ENCODE measurements at places on chromosomes 11 and 22.

- no peak overlapping the region for H3K27ac ChIP-seq
- peaks cover 27% of the 10 kb centered on the region for H3K4me1 ChIP-seq
- DNase-seq: peak; percentile 86
- no peaks in the 10 kb centered on the region for H3K36me3 ChIP-seq
- H3K27me3 ChIP-seq: no peaks in the 10 kb centered on the region
Measured at GRCh38 chr11:57484141-57484710, 23.9 kb downstream of the RTN4RL2 start.

GRCh38 chr11:113475160-113475761 is at the start of gene DRD2:
TSS of gene DRD2 (minus strand) at chr11:113475398. CDS start at chr11:113424651, 50,747 bp downstream.
- no peaks in the 10 kb centered on the region for H3K36me3 ChIP-seq
- H3K27ac ChIP-seq: no peak within 1 kb of the TSS
- DNase-seq: no peak
- peaks cover 4% of the 10 kb centered on the region for H3K4me1 ChIP-seq

- DNase-seq: no peak
- no peaks in the 10 kb centered on the region for H3K27me3 ChIP-seq
- H3K4me1 ChIP-seq: peaks cover 11% of the 10 kb centered on the region
- H3K27ac ChIP-seq: no peak overlapping the region
Measured at GRCh38 chr11:12043959-12044791, 35.7 kb upstream of the DKK3 start.

- H3K4me3 ChIP-seq: no peak overlapping the region
- H3K4me1 ChIP-seq: peaks cover 6% of the 10 kb centered on the region
- H3K36me3 ChIP-seq: no peaks in the 10 kb centered on the region
- no peak for DNase-seq
Measured at GRCh38 chr22:22446517-22446916, 62.0 kb downstream of the ZNF280B start.

- H3K4me3 ChIP-seq: no peak overlapping the region
- DNase-seq: no peak
- peaks cover 46% of the 10 kb centered on the region for H3K36me3 ChIP-seq
- no peak overlapping the region for H3K27ac ChIP-seq
- H3K4me1 ChIP-seq: no peaks in the 10 kb centered on the region
- no peaks in the 10 kb centered on the region for H3K27me3 ChIP-seq
Measured at GRCh38 chr11:74141241-74141695, 29.5 kb downstream of the C2CD3 start.

DNA sequence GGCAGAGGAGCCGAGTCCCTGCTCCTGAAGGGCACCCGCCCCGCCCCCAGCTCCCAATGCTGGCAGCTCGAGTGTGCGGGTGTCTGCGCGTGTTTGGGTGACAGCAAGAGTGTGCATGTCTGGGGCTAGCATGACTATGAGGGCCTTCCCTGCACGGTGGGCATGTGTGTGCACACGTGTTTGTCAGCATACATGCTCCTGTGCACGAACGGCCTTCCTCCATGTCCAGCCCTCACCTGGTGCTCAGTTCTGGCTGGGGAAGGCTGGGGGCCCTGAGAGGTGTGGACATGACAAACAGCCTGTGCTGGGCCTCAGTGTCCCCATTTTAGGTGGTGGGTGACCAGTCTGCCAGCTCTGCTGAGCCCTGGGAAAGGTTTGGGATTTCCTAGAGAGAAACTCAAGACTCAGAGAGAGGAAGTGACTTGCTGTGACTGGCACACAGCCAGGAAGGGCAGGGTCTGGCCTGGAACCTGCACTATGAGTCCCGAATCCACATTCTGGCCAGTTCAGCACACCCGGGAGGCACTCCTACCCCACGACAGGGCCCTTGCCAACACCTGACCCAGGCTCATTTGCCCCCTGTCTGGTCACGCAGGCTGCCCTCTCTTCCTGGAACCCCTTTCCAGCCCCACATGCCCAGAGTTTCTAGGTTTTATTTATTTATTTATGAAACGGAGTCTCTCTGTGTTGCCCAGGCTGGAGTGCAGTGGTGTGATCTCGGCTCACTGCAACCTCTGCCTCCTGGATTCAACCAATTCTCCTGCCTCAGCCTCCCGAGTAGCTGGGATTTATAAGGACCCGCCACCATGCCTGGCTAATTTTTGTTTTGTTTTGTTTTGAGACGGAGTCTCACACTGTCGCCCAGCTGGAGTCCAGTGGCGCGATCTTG is 3.3 kb upstream of the SHISA8 start:
- H3K4me3 ChIP-seq: no peak overlapping the region
- H3K36me3 ChIP-seq: no peaks in the 10 kb centered on the region
- DNase-seq: peak; percentile 88
- peak overlapping the region; percentile 87 for H3K27ac ChIP-seq
- peaks cover 65% of the 10 kb centered on the region for H3K27me3 ChIP-seq

- no peak overlapping the region for H3K4me3 ChIP-seq
- no peaks in the 10 kb centered on the region for H3K36me3 ChIP-seq
- no peak for DNase-seq
- no peaks in the 10 kb centered on the region for H3K4me1 ChIP-seq
- no peaks in the 10 kb centered on the region for H3K27me3 ChIP-seq
Measured at GRCh38 chr11:82216927-82217570, 516.6 kb downstream of the FAM181B start.

GRCh38 chr11:66637557-66638176 is 836 bp upstream of the RBM4 start:
- H3K36me3 ChIP-seq: peaks cover 27% of the 10 kb centered on the region
- peaks cover 65% of the 10 kb centered on the region for H3K4me1 ChIP-seq
- H3K27me3 ChIP-seq: no peaks in the 10 kb centered on the region
- H3K4me3 ChIP-seq: peak overlapping the region; percentile 94
- peak overlapping the region; percentile 91 for H3K27ac ChIP-seq

DNA sequence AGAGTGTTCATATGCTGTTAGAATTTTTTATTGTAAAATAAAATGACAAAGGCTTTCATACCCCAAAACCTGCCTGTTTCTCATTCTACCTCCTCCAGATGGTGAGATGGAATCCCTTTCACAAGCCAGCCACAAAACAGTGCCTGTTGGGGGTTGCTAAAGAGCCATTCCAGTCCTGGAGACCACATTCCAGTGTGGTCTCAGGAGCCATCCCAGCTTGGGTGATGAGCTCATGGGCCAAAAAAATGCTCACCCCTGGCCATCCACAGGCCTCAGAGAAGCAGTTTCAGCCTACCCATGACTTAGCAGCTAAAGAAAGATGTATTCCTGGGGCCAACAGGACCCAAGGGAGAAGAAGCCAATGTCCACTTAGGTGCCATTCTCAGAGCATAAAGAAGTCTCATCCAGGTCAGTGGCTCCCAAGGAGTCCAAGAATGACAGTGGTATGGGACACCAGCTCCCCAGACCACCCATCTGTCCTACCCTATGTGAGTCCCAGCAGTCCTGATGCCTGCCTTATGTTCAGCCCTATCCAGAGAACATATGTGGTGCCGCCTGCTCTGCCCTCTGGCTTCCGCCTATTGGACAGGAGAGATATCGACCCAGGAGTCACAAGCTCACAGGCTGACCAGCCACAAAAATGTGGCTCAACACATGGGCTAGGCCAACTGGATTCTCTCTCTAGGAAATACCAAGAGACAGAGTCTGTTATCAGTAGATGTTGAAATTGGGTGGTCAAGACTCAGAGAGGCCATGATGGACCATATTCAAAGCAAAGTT is 26.4 kb downstream of the C11orf91 start:
- no peaks in the 10 kb centered on the region for H3K36me3 ChIP-seq
- no peak overlapping the region for H3K4me3 ChIP-seq
- H3K4me1 ChIP-seq: no peaks in the 10 kb centered on the region
- no peak overlapping the region for H3K27ac ChIP-seq

- H3K4me1 ChIP-seq: peaks cover 76% of the 10 kb centered on the region
- DNase-seq: peak; percentile 90
- H3K36me3 ChIP-seq: no peaks in the 10 kb centered on the region
- peak overlapping the region; percentile 29 for H3K4me3 ChIP-seq
- H3K27me3 ChIP-seq: no peaks in the 10 kb centered on the region
Measured at GRCh38 chr11:829176-829846, 1.6 kb downstream of the CRACR2B start.

DNA sequence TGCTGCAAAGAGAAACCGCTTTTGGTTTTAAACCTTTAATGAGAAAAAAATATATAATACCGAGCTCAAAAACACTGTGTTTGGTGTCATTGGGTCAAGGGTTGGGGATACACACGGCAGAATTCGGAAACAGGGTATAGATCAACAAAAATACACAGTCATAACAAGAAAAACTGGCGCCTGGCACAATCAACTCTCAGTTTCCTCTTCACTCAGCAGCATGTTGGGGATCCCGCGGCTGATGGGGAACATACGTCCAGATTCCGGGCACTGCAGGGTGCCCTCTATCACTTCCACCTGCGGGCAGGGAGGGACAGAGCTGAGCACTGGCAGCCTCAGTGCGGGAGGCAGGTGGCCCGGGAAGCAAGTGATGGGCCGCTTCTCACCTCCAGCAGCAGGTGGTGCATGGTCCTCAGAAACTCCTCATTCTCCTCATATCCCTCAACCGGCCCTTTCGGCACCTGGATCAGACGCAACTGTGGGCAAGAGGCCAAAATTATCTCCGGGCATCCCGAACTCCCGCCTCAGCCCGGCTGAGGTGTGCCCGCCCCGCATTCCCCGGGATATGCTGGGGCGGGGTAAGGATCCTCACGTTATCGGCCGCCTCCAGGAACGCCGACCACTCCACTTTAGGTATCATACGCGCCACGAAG is 561 bp downstream of the TRMT112 start:
- peak overlapping the region; percentile 99 for H3K27ac ChIP-seq
- H3K27me3 ChIP-seq: no peaks in the 10 kb centered on the region
- peaks cover 16% of the 10 kb centered on the region for H3K4me1 ChIP-seq
- no peak for DNase-seq

- no peaks in the 10 kb centered on the region for H3K36me3 ChIP-seq
- H3K27ac ChIP-seq: no peak overlapping the region
- no peak for DNase-seq
- H3K27me3 ChIP-seq: peaks cover 16% of the 10 kb centered on the region
- H3K4me3 ChIP-seq: peak overlapping the region; percentile 64
- no peaks in the 10 kb centered on the region for H3K4me1 ChIP-seq
Measured at GRCh38 chr11:12675951-12676711, 1.9 kb downstream of the TEAD1 start.

DNA sequence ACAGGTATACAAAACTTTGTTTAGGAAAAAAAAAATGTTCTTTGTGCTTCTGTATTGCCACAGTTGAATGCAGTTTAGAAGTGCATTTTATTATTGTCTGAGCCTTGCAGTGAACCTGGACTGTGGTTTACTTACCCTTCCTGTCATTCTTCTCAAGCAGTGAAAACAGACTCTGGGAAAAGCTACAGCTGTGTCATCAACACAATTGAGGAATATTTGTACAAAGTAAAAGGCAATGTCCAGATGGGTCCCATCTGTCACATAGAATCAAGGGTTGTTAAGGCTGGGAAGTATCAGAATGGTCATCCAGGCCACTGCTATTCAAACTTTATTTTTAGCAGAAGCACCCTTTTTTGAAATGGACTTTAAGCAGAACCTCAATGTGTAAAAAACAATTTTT is 73.3 kb downstream of the TRIM44 start:
- no peak overlapping the region for H3K27ac ChIP-seq
- peaks cover 83% of the 10 kb centered on the region for H3K36me3 ChIP-seq
- H3K27me3 ChIP-seq: no peaks in the 10 kb centered on the region
- no peak for DNase-seq
- no peak overlapping the region for H3K4me3 ChIP-seq

- no peak overlapping the region for H3K27ac ChIP-seq
- no peaks in the 10 kb centered on the region for H3K4me1 ChIP-seq
- DNase-seq: peak; percentile 24
- peaks cover 8% of the 10 kb centered on the region for H3K27me3 ChIP-seq
- no peaks in the 10 kb centered on the region for H3K36me3 ChIP-seq
Measured at GRCh38 chr22:23555118-23555517, 25.0 kb downstream of the IGLL1 start.

- no peaks in the 10 kb centered on the region for H3K4me1 ChIP-seq
- no peak for DNase-seq
- no peaks in the 10 kb centered on the region for H3K36me3 ChIP-seq
- no peak overlapping the region for H3K4me3 ChIP-seq
- H3K27ac ChIP-seq: no peak overlapping the region
Measured at GRCh38 chr11:97092823-97093222, 703.0 kb downstream of the JRKL start.

DNA sequence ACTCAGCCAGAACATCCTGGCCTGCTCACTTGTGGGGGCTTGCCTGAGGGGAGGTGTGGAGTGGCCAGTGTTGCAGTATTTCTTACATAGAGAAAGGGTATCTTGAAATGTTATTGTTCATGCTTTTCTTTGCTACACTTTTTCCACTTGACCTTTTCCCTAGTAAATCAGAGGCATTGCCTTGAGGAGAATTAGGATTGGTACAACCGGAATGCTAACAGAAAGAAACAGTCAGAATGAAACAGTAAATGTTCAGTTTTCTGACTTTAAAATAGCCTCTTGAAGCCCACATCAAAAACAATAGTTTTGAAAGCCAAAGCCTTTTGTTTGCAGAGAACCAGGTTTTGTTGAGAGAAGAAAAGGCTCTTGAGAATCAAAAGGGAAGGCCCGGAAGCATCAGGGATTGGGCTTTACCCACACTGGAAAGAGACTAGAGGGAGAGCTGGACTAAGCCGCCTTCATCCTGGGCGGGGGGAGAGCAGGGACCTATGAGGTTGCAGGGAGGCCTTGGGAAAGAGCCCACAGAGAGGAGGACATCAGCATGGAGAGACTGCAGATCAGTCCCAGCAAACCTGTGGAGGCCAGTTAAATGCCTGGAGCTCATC is 12.4 kb downstream of the ADM start:
- peak overlapping the region; percentile 25 for H3K27ac ChIP-seq
- no peak for DNase-seq
- no peaks in the 10 kb centered on the region for H3K27me3 ChIP-seq

- peak; percentile 72 for DNase-seq
- no peak overlapping the region for H3K4me3 ChIP-seq
- H3K27ac ChIP-seq: no peak overlapping the region
- no peaks in the 10 kb centered on the region for H3K27me3 ChIP-seq
- peaks cover 47% of the 10 kb centered on the region for H3K4me1 ChIP-seq
Measured at GRCh38 chr11:14906578-14906977, 14.5 kb upstream of the CYP2R1 start.

GRCh38 chr11:2531987-2532703 is 87.3 kb downstream of the KCNQ1 start:
- peaks cover 43% of the 10 kb centered on the region for H3K4me1 ChIP-seq
- no peaks in the 10 kb centered on the region for H3K36me3 ChIP-seq
- H3K27me3 ChIP-seq: no peaks in the 10 kb centered on the region
- peak; percentile 80 for DNase-seq

GRCh38 chr11:9210224-9210921 is 54.8 kb downstream of the DENND5A start:
- H3K27me3 ChIP-seq: no peaks in the 10 kb centered on the region
- no peak overlapping the region for H3K4me3 ChIP-seq
- DNase-seq: no peak
